ENCODE measurements at places on chromosomes 16 and 17. TPM values are rescaled to one million over a fixed set of nuclear protein-coding genes. Genes with fewer than 3 reads are reported as not detected.
A peak's percentile ranks its signal among the peaks of the same experiment; 100 is the strongest.

DNA sequence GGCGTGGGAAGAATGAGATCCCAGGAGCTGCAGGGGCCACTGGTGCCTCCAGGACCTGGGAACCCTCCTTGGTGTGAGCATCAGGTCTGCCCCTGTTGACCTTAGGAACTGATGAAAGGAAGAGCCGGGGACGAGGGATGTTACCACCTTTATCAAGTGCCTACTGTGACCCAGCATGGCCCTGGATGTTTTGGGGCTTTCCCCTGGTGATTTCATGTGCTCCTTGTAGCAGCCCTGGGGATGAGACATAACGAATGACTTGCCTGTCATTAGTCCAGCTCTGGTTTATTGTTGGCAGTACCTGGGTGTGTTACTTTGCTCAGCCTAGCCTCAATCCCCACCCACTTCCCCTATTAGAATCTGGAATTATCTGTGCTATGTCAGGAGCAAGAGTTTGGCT, 39.9 kb downstream of the WSCD1 start:
- H3K4me1 ChIP-seq, result no peaks in the 10 kb centered on the region
- H3K4me3 ChIP-seq, result no peak overlapping the region
- H3K36me3 ChIP-seq, result no peaks in the 10 kb centered on the region
- no peak overlapping the region for H3K27ac ChIP-seq
- no peak for DNase-seq

DNA sequence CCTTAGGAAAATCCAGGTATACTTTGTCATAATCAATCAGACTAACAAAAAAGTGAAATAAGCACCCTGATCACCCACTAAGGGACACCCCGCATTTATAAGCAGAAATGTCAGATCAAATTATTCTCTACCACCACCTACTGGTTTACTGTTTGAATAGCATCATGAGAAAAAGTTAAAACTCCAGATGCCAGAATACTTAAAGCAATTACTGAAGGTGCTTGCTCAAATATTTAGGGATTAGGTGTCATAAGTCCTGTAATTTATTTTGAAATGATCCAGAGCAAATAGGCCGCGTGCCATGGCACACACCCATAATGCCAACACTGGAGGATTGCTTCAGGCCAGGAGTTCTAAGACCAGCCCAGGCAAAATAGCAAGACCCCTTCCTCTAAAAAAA, 2.3 kb downstream of the TOP2A start:
- peaks cover 45% of the 10 kb centered on the region for H3K36me3 ChIP-seq
- H3K27ac ChIP-seq, result peak overlapping the region; percentile 95
- DNase-seq, result no peak
- peaks cover 18% of the 10 kb centered on the region for H3K4me1 ChIP-seq
- no peaks in the 10 kb centered on the region for H3K27me3 ChIP-seq

DNA sequence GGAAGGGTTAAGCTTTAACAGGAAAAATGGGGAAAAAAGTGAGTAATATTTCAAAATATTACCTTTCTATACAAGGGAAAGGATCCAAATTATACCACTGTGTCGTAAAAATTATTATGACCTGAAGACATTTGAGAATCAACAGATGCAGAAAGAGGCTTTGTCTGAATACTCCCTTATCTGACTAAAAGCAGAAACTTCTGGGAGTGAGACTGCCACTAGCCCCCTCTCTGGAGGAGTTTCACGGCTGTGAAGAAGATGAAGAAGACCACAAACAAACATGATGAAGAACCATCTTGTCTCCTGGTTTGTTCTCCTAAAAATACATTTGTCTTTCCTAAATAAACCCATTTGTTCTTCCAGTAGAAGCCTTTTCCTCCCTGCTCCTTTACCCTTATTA, 29.4 kb downstream of the CNTROB start:
- no peaks in the 10 kb centered on the region for H3K36me3 ChIP-seq
- no peaks in the 10 kb centered on the region for H3K27me3 ChIP-seq
- DNase-seq, result no peak
- H3K27ac ChIP-seq, result no peak overlapping the region
- no peaks in the 10 kb centered on the region for H3K4me1 ChIP-seq
- H3K4me3 ChIP-seq, result no peak overlapping the region

TK2 gene
- total RNA-seq, result 17.1 TPM

- DNase-seq, result no peak
- H3K27me3 ChIP-seq, result no peaks in the 10 kb centered on the region
- H3K4me3 ChIP-seq, result no peak overlapping the region
- no peaks in the 10 kb centered on the region for H3K36me3 ChIP-seq
Measured at GRCh38 chr17:34015253-34015652, 239.8 kb upstream of the CCL2 start.

DNA sequence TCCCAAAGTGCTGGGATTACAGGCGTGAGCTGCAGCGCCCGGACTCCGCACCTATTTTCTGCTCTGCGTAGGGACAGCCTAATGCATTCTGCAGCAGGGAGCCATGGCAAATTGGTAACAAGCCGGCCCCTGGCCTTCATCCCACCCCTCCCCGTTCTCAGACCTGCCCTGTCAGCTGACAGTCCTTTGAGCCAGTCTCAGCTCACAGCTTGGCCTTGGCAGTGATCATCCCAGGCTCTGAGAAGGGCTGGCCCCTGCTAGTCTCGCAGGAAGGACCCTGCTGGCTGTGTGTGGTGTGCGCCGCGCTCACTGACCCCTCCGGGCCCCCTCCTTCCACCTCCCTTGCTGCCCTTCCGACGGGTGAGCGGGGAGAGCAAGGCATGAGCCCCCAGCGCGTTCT, 10.3 kb upstream of the NPTX1 start:
- H3K36me3 ChIP-seq, result no peaks in the 10 kb centered on the region
- no peak for DNase-seq
- no peak overlapping the region for H3K4me3 ChIP-seq
- H3K27me3 ChIP-seq, result no peaks in the 10 kb centered on the region
- H3K27ac ChIP-seq, result no peak overlapping the region

DNA sequence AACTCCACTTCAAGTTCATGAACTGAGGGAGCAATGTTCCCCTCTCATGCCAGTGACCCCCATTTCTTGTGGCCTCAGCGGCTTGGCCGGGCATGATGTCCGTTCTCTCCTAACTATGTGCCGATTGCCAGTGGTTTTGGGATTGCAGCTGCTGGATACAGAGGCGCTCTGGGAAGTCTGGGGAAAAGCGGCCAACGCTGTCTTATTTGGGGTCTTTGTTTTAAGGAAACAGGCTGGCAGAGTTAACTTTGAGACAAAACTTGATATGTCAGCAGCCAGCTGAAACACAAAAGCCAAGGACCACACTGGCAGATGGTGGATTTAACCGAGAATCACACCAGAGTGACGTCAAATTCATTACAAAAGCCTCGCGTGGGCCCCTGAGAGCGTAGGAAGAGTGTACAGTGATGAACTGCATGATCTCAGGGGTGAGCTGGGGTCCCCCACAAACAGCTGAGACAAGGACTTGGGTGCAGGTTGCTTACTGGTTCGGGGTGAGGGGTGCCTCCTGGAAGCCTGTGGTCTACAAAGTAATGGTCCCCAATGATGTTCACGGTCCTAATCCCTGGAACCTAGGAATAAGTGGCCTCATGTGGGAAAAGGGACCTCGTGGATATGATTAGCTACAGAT, 180.4 kb downstream of the IRF8 start:
- H3K4me3 ChIP-seq, result no peak overlapping the region
- no peak overlapping the region for H3K27ac ChIP-seq
- no peak for DNase-seq
- H3K36me3 ChIP-seq, result no peaks in the 10 kb centered on the region
- no peaks in the 10 kb centered on the region for H3K27me3 ChIP-seq

GRCh38 chr16:27786923-27787625, 237.1 kb downstream of the KATNIP start:
- DNase-seq, result no peak
- no peaks in the 10 kb centered on the region for H3K27me3 ChIP-seq
- H3K4me1 ChIP-seq, result no peaks in the 10 kb centered on the region
- H3K4me3 ChIP-seq, result no peak overlapping the region

CES3 gene
- not detected for total RNA-seq

DNA sequence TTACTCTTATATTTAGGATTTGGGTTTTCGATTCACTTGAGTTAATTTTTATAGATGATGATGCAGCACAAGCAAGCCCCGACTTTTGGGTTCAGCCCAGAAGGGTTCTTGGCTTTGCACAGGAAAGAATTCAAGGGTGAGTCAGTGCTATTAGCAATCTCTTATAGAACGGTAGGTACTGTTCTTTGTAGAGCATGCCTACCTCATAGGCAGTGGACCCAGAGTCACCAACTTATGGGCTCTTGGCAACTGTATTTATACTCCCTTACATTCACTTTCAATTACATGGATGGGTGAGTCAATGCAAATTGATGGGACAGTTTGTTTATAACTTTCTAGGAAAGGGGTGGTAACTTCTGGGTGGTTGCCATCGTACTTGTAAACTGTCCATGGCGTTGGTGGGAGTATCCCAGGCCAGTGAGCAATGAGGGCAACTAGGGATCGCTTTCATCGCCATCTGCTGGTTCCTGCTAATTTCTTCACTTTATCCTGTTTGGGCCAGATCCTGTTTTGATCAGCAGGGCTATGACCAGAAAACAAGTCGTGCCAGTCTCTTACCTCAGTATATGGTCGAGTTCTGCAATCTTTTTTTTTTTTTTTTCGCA, 362.6 kb downstream of the CNTNAP4 start:
- no peaks in the 10 kb centered on the region for H3K27me3 ChIP-seq
- no peak overlapping the region for H3K27ac ChIP-seq
- H3K36me3 ChIP-seq, result no peaks in the 10 kb centered on the region
- DNase-seq, result no peak
- no peak overlapping the region for H3K4me3 ChIP-seq
- H3K4me1 ChIP-seq, result no peaks in the 10 kb centered on the region

GRCh38 chr16:21203155-21203797, 8.1 kb downstream of the ZP2 start:
- no peaks in the 10 kb centered on the region for H3K36me3 ChIP-seq
- H3K4me3 ChIP-seq, result no peak overlapping the region
- H3K27ac ChIP-seq, result no peak overlapping the region
- peaks cover 16% of the 10 kb centered on the region for H3K27me3 ChIP-seq
- no peak for DNase-seq

PTGES3L gene
- 0.74 TPM for total RNA-seq

DNA sequence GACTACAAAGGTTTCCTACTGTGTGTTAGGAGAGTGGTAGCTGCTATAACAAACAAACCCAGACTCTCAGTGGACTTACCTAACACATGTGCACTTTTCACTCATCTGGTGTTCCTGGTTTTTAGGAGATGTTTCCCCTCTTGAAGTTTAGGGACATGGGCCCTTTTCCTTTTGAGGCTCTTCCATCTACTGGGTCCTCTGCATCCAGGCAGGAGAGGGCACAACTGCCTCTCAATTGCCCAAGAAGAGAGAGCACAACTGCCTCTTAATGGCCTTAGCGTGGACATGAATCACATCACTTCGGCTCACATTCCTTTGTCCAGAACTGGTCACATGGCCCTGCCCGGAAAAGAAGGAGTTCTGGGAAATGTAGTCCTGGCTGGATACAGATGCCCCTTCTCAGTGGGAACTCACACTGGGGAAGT, 9.8 kb upstream of the TNRC6C start:
- H3K4me1 ChIP-seq, result no peaks in the 10 kb centered on the region
- H3K27me3 ChIP-seq, result peaks cover 34% of the 10 kb centered on the region
- H3K27ac ChIP-seq, result no peak overlapping the region
- H3K4me3 ChIP-seq, result no peak overlapping the region
- no peaks in the 10 kb centered on the region for H3K36me3 ChIP-seq

PMFBP1 gene
- total RNA-seq, result 0.10 TPM

- no peak overlapping the region for H3K27ac ChIP-seq
- DNase-seq, result no peak
- peaks cover 20% of the 10 kb centered on the region for H3K4me1 ChIP-seq
- H3K27me3 ChIP-seq, result no peaks in the 10 kb centered on the region
- no peak overlapping the region for H3K4me3 ChIP-seq
- no peaks in the 10 kb centered on the region for H3K36me3 ChIP-seq
Measured at GRCh38 chr17:47945080-47945479, 3.7 kb downstream of the PNPO start.

TEX19 gene
- 0.21 TPM for total RNA-seq

ZNF423 gene
- total RNA-seq, result 0.49 TPM

- no peak overlapping the region for H3K27ac ChIP-seq
- H3K27me3 ChIP-seq, result no peaks in the 10 kb centered on the region
- no peak overlapping the region for H3K4me3 ChIP-seq
- H3K4me1 ChIP-seq, result peaks cover 4% of the 10 kb centered on the region
- H3K36me3 ChIP-seq, result no peaks in the 10 kb centered on the region
- DNase-seq, result no peak
Measured at GRCh38 chr16:70407811-70408274, 31.1 kb downstream of the ST3GAL2 start.

ABCC3 gene
- 128 TPM for total RNA-seq

DNA sequence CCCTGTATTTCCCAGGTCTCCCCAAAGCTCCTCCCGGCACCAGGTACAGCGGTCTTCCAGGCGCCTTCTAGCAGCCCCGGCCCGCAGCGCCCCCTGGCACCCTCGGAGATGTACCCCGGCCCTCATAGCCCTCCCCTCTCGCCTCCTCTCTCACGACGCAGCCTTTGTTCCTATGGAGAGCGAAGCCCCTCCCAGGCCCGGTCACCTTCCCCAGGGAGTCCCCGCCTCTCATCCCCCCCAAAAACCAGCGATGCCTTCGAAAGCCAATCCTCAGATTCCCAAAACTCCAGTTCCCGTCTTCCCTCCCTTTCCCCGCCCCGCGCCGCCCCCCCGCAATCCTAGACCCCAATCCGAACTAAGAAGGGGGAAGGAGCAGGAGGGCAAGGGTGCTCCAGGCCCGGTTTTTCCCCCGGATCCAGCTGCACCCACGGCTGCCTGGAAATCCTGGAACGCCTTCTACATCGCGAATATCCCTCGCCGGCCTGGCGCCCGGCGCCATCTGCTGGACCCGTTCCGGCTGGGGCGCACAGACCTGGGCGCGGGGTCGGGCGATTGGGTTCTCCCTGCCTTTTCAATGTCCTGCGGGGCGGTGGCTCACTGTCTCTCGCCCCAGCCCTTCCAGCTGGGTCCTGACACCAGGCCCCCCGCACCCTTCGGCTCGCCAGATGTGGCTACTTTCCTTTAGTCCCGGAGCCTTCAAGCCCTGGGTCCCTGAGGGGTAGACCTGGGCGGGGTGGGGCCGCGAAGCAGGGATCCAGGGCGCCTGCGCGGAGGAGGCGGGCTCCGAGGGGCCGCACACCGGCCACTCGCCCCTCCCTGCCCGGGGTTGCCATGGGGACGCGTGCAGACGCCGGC, at the start of gene DNAH2:
Gene DNAH2, plus strand, starts transcription at position 844 of the 855 bp plus-strand sequence. CDS start 1,991 bp downstream, outside the sequence.
- peaks cover 5% of the 10 kb centered on the region for H3K4me1 ChIP-seq
- DNase-seq, result peak; percentile 35
- H3K27ac ChIP-seq, result peak within 1 kb of the TSS; percentile 64
- no peaks in the 10 kb centered on the region for H3K36me3 ChIP-seq

- no peaks in the 10 kb centered on the region for H3K4me1 ChIP-seq
- H3K27ac ChIP-seq, result no peak overlapping the region
- DNase-seq, result no peak
- no peaks in the 10 kb centered on the region for H3K27me3 ChIP-seq
- no peak overlapping the region for H3K4me3 ChIP-seq
Measured at GRCh38 chr17:33940769-33941370, 314.2 kb upstream of the CCL2 start.

DNA sequence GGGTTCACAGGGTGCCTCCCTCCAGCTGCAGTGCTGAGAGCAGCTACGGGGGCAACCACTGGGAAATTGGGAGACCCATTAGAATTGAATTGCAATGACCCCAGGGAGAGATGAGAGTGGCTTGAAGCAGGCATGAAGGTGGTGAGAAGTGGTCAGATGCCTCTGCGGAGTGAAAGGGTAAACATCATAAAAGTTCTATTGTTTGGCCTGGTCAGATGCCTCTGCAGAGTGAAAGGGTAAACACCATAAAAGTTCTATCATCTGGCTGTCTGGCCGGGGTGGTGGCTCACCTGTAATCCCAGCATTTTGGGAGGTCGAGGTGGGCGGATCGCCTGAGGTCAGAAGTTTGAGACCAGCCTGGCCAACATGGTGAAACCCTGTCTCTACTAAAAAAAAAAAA, 53.5 kb downstream of the TNFRSF13B start:
- no peak for DNase-seq
- no peak overlapping the region for H3K4me3 ChIP-seq
- no peaks in the 10 kb centered on the region for H3K36me3 ChIP-seq
- H3K4me1 ChIP-seq, result peaks cover 3% of the 10 kb centered on the region
- no peaks in the 10 kb centered on the region for H3K27me3 ChIP-seq
